ENCODE measurements at places on chromosomes 1 and 21.

DNA sequence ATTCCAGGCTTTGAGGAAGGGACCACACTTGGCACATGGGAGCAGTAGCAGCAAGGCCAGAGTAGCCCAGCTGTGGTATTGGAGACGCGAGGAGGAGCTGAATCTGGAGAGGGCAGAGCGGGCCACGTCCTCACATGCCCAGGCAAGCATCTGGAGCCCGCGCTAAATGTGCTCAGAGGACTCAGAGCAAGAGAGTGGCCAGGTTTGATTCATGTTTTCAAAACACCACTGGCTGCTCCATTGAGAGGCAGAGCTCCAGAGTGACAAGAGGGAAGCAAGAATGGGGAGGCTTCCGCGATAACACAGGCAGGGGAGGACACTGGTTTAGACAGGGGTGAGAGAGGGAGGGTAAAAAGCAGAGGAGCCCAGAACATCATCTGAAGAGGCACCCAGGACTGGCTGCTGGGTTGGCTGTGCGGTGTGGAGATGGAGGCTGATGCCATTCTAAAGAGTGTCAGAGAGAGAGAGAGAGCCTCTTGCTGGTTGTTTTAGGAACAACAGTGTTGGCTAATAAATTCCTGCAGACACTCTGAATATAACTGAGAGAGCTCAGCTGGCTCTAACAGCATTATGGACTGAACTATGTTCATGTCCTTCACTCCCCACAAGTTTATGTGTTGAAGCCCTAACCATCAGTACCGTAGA, 32.3 kb downstream of the RCAN1 start:
- no peak for DNase-seq

DNA sequence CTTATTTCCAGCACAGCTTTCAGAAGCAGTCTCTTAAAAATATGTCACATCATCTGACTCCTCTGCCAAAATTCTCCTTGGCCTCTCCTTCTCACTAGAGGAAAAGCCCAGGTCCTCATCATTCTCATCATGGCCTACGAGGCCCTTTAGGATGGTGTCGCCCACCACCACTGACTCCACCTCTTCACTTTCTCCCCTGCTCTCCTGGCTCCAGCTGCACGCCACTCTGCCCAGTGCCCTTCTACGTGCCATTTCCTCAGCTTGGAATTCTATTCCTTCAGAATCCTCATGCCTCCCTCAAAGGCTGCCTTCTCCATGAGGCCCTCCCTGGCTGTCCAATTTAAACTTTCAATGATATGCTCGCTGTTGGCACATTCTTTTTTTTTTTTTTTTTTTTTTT, 25.3 kb upstream of the BTG2 start:
- no peak for DNase-seq

GRCh38 chr1:156372876-156373275, 3.9 kb downstream of the RHBG start:
- DNase-seq, result no peak

GRCh38 chr1:32580348-32581017, 41.3 kb downstream of the ZBTB8A start:
- DNase-seq, result no peak

DNA sequence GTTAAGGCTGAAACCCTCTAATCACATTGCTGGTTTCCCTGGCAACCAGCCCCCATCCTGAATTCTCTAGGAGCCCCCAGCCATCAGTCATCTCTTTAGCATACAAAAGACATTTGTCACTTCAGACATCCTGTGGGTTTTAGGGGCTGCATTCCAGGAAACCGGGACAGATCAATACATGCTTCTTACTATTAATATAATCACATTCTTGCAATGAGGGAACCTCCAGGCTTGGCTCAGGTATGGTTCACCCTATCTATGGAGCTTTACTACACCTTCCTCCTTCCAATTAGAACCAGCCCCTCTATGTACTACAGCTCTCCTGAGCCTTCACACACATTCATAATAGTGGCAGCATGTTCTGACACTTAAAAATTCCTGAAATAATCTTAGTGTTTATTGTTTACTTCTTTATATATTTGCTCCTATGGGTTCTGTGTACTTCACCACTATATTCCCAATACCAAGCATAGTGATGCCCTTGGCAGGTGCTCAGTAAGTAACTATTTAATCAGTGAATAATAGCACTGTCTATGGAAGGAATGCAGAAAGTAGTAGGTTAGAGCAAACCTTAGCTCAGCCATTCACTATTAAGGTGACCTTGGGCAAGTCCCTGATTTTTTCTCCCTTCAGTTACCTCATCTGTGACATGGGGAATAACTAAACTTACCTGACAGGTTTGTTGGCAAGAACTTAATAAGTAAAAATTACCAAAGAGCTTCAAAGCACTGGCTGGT, 59.6 kb downstream of the ZNF678 start:
- DNase-seq, result no peak

- DNase-seq, result no peak
Measured at GRCh38 chr1:107739201-107739600, 225.8 kb downstream of the VAV3 start.

GRCh38 chr1:21647431-21648351, 21.5 kb downstream of the RAP1GAP start:
- peak; percentile 60 for DNase-seq

DNA sequence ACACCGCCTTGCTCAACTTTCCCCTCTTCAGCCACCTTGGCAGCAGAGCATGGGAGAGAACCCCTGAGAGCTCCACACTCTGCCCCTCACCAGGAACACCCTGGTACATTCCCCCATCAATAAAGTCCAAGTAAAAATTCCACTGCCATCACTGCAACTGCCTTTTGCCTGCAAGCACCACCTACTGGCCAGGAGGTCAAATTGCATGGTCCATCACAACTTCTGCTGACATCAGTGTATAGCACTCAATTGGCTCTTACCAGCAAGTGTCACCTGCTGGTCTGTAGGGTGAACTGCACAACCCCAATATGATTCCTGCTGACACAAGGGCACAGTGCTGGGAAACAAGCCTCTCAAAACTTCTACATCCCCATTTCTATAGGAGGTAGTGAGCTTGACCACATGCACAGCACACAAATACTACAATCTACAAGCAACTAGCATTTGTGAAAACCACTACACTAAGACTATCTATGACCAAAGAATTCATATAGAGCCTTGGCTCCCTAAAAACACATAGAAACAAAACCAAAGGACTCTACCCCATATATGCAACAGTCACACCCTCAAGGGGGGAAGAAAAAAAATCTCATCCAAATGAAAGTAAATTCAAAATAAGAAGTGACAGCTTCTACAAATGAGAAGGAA, 69.2 kb downstream of the FASLG start:
- no peak for DNase-seq

GRCh38 chr1:64569411-64569810, 99.5 kb downstream of the CACHD1 start:
- DNase-seq, result no peak

GRCh38 chr1:26853156-26853555, 9.8 kb upstream of the SFN start:
- DNase-seq, result peak; percentile 84

- no peak for DNase-seq
Measured at GRCh38 chr21:27314131-27314530, 347.2 kb upstream of the ADAMTS5 start.

DNA sequence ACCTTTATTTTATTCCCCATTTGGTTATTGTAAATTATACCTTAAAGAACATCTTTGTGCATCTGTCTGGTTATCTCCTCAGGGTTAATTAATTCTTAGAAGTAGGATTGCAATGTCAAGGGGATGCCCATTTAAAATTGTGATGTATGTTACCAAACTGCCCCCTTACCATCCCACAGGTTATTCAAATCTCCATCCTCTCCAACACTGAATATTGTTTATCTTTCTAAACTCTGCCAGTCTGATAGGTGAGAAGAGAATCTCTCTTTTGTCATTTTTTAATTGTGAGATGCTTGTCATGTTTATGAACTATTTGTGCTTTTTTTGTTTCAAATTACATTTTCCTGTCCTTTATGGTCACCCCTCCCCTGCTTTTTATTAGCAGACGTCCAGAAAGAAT, 55.8 kb downstream of the VWA5B1 start:
- DNase-seq, result no peak

- no peak for DNase-seq
Measured at GRCh38 chr1:7046891-7047290, 261.6 kb downstream of the CAMTA1 start.

DNA sequence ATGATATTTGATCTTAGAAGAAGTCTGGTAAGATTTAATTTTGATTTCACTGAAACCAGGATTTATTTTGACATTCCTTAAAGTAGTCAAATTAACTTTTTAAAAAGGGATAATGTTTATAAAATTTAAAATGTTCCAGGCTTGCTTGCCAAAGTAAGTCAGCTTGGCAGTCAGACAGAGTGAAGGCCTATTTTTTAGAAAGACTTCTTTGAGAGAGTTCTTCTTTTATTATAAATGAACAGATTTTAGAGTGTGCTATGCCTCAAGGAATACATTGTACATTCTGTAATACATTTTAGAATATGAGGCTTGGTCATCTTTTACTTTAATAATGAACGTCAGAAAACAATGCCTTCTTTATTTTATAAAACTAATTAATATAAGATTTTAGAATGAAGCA, 138.7 kb downstream of the DISP1 start:
- no peak for DNase-seq

DNA sequence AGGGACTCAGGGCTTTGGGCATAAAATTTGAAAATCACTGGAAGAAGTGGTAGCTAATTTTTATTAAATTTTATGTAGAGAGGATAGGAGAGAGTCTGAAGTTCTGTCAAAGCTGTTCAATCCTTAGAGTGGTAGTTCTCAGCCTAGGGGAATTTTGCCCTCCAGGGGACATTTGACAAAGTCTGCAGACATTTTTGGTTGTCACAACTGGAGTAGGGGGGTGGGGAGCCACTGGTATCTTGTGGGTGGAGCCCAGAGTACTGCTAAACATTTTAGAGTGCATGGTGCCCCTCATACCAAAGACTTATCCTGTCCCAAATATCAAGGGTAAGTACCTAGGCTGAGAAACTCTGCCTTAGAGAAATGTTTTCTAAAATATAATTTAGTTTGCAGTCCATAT, 30.2 kb downstream of the RASAL2 start:
- no peak for DNase-seq

GRCh38 chr21:24829397-24829796, 777.9 kb downstream of the MRPL39 start:
- DNase-seq, result no peak

GRCh38 chr1:72283307-72284083, 1.2 kb upstream of the NEGR1 start:
- DNase-seq, result peak; percentile 90

DNA sequence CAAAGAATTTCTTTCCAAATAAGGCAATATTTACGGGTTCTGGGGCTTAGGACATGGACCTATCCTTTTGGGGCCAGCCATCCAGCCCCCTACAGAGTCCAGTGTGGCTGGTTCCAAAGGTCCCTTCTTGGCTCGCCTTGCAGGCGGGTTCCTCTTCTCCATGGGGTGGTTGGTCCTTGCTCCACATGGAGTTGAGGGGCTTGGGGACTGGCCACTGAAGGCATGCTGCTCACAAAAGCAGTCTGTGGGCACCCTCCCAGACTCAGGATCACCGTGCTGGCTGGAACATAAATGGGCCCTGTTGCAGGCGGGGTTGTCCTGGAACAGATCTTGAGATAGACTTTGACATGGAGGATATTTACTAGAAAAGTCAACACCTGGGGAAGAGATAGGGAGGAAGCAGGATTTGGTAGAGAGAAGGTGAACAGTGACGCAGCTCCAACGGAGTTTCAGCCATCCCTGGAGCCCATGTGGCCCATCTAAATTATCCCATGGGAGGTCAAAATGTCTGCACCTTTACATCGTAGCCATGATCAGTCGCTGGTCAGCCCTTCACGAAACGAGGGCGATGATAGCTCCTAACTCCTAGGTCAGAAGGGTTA, 39.1 kb upstream of the LRP8 start:
- no peak for DNase-seq

DNA sequence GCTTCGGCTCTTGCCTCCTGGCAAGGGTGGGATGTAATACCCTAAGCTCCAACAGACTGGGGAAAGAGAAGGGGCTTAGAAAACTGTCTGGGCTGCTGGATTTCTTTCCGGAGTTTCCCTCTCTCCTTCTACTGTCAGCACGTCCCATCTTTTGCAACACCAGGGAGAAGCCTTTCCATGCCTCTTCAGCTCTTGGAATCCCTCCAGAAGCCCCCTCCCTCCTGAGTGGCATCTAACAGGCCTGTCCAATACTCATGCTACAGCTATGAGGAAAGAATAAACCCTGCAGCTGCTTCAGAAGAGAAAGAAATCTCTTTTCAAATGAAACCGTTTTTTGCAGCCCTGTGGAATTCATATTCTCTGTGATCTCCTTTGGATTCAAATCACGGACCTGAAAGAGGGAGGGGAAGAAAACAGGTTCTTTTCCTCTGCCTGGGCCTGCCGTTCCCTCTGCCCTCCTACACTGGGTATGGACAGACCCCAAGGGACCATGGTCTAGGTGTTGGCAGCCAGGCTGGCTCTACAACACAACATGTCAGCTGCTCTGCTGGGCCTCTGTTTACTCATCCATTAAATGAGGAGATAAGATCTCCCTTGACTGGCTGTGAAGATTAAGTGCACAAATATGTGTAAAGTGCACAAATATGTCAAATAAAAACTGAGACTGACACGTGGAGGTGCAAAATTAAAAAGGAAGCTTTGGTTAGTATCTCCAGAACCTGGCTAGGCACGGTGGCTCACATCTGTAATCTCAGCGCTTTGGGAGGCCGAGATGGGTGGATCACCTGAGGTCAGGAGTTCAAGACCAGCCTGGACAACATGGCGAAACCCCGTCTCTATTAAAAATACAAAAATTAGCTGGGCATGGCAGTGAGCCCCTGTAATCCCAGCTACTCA, 6.0 kb upstream of the CAPN2 start:
- DNase-seq, result no peak

GRCh38 chr1:245774196-245774595, 619.4 kb downstream of the KIF26B start:
- no peak for DNase-seq

DNA sequence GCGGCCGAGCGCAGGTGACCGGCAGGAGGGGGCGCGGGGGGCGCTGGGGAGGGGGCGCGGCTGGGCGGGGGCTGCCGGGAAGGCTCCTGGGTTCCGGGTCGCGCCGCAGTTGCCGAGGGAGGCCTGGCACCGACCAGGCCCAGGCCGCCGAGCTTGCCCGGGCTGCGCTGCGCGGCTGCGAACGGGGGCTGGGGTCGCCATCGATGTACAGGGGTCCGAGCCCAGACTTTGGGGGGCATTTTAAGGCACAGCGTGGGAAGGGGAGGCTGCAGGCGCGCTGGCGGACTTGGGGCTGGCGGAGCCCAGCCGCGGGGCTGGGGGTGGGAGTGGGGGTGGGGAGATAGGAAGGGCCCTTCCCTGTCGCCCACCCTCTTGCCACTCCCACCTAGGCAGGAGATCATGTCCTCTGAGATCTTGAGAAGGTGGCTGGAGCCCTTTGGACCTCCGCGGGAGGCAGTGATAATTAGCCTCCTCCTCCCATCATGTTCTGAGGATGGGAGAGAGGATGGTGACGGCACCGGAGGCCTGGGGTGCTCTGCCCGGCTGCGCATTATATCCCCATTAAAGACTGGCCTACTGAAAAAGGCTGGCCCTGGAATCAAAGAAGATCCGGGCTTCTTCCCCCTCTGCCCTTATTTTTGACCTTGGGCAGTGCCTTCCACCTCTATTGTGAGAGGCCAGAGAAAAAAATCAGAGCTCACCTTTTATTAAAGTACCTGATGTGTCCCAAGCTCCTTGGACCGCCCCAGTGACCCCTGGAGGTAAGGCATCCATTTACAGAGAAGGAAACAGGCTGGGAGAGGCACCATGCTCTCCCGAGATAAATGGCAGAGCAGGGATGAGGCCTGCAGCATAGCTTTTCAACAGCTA, 497 bp downstream of the FBXO44 start:
- no peak for DNase-seq

GRCh38 chr1:96649301-96649700, 72.3 kb upstream of the PTBP2 start:
- no peak for DNase-seq

GRCh38 chr1:2230781-2231531, 2.8 kb downstream of the SKI start:
- DNase-seq, result peak; percentile 84

- DNase-seq, result no peak
Measured at GRCh38 chr1:169491845-169492281, 6.1 kb upstream of the SLC19A2 start.
